ENCODE measurements at places on chromosomes 3 and 15. TPM values are rescaled to one million over a fixed set of nuclear protein-coding genes. Genes with fewer than 3 reads are reported as not detected.

The RASGRP1 gene
- total RNA-seq: 29.3 TPM

DNA sequence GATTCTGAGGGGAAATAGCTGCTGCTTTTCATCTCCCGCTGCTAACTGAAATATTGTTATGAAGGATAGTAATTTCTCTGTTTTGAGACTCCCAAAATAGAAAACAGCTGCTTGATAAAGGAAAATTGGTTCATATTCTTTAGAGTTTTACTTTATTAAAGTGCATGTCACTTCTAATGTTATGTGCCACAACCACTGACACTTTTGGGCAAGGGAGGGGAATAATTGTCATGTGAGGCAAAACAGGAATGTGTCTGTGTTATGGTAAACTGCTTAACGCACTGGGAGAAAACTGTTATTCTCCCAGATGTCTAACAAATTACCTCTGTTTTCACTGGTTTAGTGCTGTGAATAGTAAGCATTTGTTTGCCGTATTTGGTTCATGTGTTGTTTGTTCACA is 201.6 kb downstream of the PDZRN3 start:
- H3K27me3 ChIP-seq: no peaks in the 10 kb centered on the region
- H3K4me1 ChIP-seq: no peaks in the 10 kb centered on the region
- no peak for DNase-seq
- H3K27ac ChIP-seq: no peak overlapping the region
- no peaks in the 10 kb centered on the region for H3K36me3 ChIP-seq

DNA sequence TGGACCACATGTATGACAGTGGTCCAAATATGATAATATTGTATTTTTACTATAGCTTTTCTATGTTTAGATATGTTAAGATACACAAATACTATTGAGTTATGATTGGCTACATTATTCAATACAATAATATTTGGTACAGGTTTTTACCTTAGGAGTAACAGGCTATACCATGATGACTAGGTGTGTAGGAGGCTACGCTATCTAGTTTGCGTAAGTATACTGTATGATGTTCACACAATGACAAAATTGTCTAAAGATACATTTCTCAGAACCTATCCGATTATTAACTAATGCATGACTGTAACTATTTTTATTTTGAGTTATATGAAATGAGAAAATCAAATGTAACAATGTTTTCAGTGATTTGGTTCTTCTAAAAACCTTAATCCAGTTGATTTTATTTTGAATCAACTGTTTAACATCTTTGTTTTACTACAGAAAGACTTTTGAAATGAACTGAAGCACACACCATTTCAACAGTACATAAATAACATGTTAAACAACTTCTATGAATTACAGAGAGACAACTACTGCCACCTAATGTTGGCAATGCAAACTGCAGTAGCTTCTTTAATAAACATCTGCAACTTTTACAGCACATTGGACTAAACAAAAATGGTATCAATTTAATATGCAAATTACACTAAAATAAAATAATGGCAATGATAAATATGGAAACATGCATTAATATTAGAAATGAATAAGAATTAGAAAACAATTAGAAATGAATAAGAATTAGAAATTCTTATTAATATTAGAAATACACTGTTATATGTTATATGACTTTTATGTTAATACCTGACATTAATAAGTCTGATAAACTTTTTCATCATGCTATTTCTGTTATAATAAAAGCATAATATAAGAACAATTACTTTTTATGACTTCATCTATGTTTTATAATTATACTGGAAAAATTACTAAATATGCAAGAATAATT is 255.7 kb downstream of the MBNL1 start:
- no peak for DNase-seq
- no peaks in the 10 kb centered on the region for H3K4me1 ChIP-seq
- H3K4me3 ChIP-seq: no peak overlapping the region
- no peaks in the 10 kb centered on the region for H3K27me3 ChIP-seq
- no peak overlapping the region for H3K27ac ChIP-seq

GRCh38 chr3:154235330-154235729 is 89.0 kb downstream of the DHX36 start:
- H3K27ac ChIP-seq: no peak overlapping the region
- H3K36me3 ChIP-seq: no peaks in the 10 kb centered on the region
- no peak overlapping the region for H3K4me3 ChIP-seq
- no peak for DNase-seq

DNA sequence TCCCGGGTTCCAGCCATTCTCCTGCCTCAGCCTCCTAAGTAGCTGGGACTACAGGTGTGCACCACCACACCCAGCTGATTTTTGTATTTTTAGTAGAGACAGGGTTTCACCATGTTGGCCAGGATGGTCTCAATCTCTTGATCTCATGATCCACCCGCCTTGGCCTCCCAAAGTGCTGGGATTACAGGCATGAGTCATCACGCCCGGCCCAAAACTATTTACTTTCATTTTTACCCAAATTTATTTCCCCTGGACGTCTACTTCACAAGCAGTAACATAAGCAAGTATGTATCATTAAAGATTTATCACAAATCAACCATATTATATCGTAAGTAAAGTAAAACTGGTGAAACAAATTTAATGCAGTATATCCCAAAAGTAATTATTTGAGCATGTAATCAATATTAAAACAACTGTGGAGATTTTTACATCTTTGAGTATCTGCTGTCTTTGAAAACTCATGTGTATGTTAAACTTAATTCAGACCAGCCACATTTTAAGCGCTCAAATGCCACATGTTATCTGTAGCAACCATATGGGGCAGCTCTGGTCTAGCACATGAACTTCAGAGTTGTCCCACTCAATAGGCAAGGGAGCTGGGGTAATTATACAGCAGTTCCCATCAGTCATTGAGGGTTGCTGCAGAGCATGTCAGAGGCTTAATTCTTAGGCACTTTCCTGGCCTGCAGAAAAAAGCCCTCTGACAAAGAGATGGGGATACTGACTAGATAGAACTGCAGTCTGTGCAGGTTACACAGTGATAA is 185.7 kb upstream of the CTDSPL start:
- no peak overlapping the region for H3K4me3 ChIP-seq
- H3K27me3 ChIP-seq: no peaks in the 10 kb centered on the region
- DNase-seq: no peak
- no peaks in the 10 kb centered on the region for H3K36me3 ChIP-seq

GRCh38 chr3:58207954-58208353 is 2.8 kb downstream of the DNASE1L3 start:
- no peak overlapping the region for H3K4me3 ChIP-seq
- peaks cover 16% of the 10 kb centered on the region for H3K4me1 ChIP-seq
- H3K36me3 ChIP-seq: peaks cover under 1% of the 10 kb centered on the region
- H3K27me3 ChIP-seq: no peaks in the 10 kb centered on the region

- peak overlapping the region; percentile 91 for H3K4me3 ChIP-seq
- H3K27ac ChIP-seq: no peak overlapping the region
- no peak for DNase-seq
- peaks cover 27% of the 10 kb centered on the region for H3K4me1 ChIP-seq
- no peaks in the 10 kb centered on the region for H3K27me3 ChIP-seq
- H3K36me3 ChIP-seq: no peaks in the 10 kb centered on the region
Observed at GRCh38 chr3:39105687-39106063, 1.8 kb downstream of the GORASP1 start.
